ENCODE measurements at places on chromosomes 5 and 9. TPM values are rescaled to one million over a fixed set of nuclear protein-coding genes. Genes with fewer than 3 reads are reported as not detected.

- peak; percentile 21 for DNase-seq
Measured at GRCh38 chr5:68012429-68012828, 203.1 kb upstream of the PIK3R1 start.

DNA sequence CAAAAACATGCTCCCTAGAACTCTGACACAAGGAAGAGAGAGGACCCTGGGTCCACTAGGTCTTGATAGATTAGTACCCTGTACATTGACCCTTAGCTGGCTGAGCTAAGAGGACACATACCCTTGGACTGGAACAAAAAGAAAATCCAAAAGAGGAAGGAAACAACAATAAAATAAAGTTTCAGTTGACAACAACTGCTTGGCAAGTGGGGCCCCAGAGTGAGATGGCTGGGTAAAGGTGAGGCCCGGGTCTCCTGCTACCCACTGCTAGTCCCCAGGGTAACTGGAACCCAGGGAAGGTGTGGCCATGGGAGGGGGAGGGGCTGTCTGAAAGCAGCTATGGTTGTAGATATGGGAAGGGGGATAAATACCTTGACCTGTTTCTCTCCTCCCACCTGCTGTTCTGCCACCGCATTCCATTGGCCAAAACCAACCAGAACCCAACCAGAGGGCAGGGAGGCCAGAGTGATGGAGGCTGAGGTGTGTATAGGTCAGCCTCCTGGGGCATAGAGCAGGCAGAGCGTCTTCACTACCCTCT lies 11.7 kb downstream of the TAL2 start:
- no peak for DNase-seq

- DNase-seq: peak; percentile 70
Measured at GRCh38 chr9:129962889-129963703, 79.9 kb downstream of the FNBP1 start.

DNA sequence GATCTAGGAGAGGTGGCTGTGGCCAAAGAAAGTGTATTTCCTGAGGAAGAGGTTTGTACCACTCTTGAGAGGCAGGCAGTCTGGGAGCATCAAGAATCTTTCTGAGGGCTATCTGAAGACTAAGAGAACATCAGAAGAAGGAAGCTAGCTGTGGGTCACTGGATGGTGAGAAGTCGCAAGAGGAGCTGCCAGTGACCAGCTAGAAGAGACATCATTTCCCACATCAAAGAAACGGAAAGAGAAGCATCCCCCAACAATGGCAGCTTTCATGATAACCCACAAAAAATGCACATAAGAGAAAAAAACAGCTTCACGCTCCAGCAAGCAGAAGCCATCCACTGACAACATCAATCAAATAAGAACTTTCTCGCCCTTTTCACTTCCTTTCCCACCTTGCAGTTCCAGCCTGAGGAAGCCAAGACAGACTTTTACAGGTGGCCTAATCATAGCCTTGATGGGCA lies 25.0 kb upstream of the CEP78 start:
- DNase-seq: no peak

DNA sequence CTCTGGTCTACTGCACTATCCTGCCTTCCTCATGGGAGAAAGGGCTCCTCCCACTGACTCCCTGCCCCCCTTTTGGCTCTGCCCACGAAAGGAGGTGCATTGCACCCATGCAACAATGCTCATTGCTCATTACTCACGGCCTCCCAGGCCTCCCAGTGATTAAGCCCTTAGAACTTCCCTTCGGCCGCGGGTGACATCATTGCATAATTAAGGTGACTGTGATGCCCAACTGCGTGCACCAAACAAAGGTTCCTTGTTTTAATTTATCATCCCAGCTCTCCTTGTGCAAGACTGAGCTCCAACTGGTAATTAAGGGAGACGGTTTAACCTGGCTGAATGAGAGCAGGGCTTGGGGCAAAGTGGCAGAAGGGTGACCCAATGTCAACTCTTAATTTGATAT lies 180.4 kb downstream of the GAS1 start:
- DNase-seq: no peak

DNA sequence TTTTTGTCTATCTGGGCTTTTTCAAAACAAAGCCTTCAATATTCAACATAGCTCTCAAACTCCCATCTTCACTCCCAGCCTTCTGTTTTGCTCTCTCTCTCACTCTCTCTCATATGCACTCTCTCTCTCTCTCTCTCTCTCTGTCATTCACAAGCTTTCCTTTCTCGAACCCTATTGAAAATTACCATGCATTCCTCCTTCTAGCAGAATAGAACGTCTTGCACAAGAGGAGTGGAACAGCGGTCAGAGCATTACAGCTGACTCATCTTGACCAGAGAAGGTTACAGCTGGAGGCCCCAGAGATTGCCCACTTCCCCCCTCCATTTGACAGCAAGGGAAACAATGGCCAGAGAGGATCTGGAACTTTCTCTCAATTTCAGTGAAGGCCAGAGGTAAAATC lies 51.0 kb upstream of the LIFR start:
- no peak for DNase-seq

- DNase-seq: no peak
Measured at GRCh38 chr9:137823986-137824771, 53.4 kb upstream of the CACNA1B start.

The DMRT3 gene
- not detected for polyA plus RNA-seq

The ACSL6 gene
- not detected for polyA plus RNA-seq

Measured in endothelial cell of umbilical vein (primary cell).